ENCODE measurements at places on chromosomes 2 and 18.
A peak's percentile ranks its signal among the peaks of the same experiment; 100 is the strongest.

DNA sequence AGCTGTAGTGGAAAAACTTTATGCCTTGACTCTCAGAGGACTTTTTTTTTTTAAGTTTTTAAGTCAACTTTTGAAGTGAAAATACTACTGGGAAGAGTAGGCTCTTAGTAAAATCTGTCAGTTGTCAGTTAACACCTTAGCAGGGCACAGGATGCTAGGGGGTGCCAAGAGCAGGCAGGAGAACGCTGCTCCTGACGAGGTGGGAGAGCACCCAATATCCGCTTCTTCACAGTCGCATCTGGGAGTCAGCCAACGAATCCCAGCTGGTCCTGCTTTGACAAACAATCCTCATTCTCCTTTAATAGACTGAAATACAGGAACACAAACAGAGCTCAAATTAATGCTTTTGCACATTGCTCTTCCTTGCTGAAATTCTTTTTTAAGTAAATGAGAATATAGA lies 709.5 kb upstream of the ACVR2A start:
- DNase-seq = no peak

GRCh38 chr18:59752666-59753065 lies 55.4 kb upstream of the CCBE1 start:
- no peak for DNase-seq

GRCh38 chr2:23452372-23452771 lies 67.4 kb downstream of the KLHL29 start:
- DNase-seq = no peak

GRCh38 chr2:182761903-182762302 lies 45.8 kb downstream of the DNAJC10 start:
- peak; percentile 7 for DNase-seq

GRCh38 chr18:78722929-78723710 lies 256.5 kb upstream of the SALL3 start:
- no peak for DNase-seq

GRCh38 chr2:239441261-239442078 lies 40.6 kb upstream of the HDAC4 start:
- no peak for DNase-seq

- DNase-seq = peak; percentile 91
These were observed 21.7 kb upstream of the LCLAT1 start for GRCh38 chr2:30425326-30425725.

- DNase-seq = no peak
These were observed 312 bp downstream of the NR4A2 start for GRCh38 chr2:156332284-156332533.

GRCh38 chr18:48815179-48815515 lies 135.6 kb downstream of the SMAD7 start:
- no peak for DNase-seq

- peak; percentile 55 for DNase-seq
These were observed 311.8 kb downstream of the LNPK start for GRCh38 chr2:175690113-175690837.

DNA sequence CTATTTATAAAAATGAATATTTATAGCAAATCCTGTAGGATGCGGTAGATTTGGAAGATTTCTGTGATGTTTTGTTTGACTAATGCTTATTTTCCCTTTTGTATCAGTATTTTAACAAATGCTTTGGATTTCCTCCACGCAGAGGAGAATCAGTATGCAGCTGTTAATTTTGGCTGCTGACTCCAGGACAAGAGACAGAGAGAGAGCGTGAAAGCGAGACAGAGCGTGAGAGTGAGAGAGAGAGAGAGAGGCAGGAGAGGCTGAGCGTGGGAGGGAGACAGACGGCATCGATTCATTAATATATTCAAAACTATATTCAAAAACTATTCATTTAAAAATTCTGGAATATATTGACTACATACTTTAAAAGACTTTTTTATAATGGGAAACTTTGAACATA lies 62.5 kb downstream of the RRM2 start:
- DNase-seq = peak; percentile 25

- DNase-seq = no peak
These were observed 14.2 kb downstream of the SPR start for GRCh38 chr2:72901426-72901825.

DNA sequence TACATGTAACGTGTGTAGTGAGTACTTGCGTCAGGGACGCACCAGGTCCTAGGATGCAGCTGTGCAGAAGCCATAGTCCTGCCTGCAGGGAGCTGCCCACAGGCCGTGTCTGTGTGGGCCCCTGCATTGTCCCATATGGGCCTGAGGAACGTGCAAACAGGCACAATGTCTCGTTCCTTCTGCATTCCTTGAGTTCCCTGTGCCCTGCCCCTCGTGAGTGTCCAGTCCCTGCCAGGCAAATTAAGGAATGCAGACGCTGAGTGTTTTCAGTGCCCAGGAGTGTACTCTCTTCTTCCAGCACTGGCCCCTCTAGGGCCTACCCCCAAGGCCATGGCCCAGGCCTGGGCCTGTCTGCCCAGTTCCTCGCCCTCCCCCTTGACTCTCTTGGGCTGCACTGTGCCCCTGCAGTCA lies 61.8 kb downstream of the FAM168B start:
- no peak for DNase-seq

DNA sequence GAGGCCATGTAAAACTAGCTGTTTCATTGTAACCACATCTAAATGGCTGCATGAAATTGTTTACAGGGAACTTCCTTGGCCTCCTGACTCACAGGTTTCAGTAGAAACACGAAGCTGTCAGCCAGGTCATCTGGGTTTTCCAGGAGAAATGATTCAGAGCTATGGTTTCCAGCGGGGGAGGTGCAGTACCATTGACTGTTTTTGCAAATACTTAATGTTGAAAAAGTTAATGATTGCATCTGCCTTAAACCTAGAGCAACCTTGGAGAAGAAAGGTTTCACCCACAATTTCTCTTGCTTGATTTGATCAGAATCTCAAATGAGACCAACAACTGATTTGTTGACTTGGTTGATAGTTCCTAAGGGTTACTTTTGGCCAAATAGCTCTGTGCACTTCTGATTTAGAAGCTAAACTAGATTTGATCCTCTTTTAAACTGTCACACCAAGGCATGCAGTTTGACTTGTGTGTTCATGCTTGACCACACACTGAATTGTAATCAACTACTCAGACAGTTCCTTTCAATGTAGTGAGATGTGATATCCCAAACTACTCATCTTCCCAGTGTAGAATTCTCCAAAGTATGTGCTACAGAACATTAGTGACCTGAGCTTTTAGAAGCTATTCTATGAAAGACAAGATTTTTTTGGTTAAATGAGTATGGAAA lies 193.5 kb upstream of the CHST9 start:
- DNase-seq = peak; percentile 11

DNA sequence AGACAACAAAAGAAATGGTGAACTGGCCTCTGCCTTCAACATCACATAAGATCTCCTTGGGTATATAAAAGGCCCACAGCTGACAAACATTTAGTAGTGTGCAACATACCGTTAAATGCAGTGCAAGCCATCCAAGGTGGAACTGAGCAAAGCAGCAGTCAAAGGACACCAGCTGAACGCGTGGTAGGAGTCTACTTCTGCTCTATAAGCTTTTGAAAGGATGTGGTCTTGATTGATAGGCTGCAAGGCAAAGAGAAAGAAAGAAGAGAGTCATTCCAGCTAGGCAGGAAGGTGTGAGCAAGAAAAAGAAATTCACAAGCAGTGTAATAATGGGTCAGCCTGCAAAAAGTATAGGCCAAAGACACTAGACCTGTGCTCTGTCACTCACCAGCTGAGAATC lies 356.3 kb downstream of the SATB2 start:
- DNase-seq = no peak
